Mucosa of gallbladder (tissue), 1 donor: ENCODE measurements at places on chromosomes 4 and X. TPM values are rescaled to one million over a fixed set of nuclear protein-coding genes. Genes with fewer than 3 reads are reported as not detected.

The SCML2 gene
- 0.92 TPM for total RNA-seq

The SOD3 gene
- total RNA-seq = 86.8 TPM

The CSAG1 gene
- total RNA-seq = not detected

The ARX gene
- not detected for total RNA-seq

The ODAPH gene
- not detected for total RNA-seq

The SLIT2 gene
- 19.1 TPM for total RNA-seq

The IL1RAPL1 gene
- total RNA-seq = 0.29 TPM

The MBTPS2 gene
- total RNA-seq = 11.9 TPM
